ENCODE measurements at places on chromosomes 7 and 10.

DNA sequence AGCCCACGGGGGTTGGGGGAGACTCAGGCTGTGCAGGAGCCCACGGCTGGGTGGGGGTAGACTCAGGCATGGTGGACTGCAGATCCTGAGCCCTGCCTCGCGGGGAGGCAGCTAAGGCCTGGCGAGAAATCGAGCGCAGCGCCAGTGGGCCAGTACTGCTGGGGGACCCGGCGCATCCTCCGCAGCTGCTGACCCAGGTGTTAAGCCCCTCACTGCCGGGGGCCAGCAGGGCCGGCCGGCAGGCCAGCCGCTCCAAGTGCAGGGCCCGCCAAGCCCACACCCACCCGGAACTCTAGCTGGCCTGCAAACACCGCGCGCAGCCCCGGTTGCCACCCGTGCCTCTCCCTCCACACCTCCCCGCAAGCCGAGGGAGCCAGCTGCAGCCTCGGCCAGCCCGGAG lies 33.4 kb downstream of the SP4 start:
- no peak for DNase-seq

DNA sequence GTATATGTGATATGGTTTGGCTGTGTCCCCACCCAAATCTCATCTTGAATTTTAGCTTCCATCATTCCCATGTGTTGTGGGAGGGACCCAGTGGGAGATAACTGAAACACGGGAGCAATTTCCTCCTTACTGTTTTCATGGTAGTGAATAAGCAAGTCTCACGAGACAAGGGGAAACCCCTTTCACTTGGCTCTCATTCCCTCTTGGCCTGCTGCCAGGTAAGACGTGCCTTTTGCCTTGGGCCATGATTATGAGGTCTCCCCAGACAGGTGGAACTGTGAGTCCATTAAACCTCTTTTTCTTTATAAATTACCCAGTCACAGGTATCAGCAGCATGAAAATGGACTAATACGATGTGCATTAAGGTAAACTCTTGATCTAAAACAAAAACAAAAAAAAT lies 357.1 kb upstream of the AOAH start:
- peak; percentile 61 for DNase-seq

DNA sequence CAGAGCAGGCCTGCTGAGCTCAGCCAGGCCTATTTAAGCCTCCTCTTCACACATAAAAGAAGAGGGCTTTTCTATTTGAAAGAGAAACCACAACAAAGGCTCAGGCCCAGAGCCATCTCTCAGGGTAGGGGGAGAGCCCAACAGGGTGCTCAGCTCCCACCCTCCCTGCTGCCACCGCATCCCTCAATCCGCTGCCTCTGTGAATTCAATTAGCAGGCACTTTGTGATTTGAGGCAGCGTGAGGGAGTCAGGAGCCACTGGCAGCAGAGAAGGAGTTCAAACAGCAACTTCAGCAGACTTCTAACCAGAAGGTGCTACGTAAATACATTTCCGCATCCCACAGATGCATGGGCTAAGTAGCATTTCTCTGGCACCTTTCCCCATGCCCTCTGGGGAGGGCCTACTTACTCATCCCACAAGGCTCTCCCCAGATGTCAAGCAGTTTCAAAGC lies 45.2 kb downstream of the LRRC20 start:
- DNase-seq = peak; percentile 6

DNA sequence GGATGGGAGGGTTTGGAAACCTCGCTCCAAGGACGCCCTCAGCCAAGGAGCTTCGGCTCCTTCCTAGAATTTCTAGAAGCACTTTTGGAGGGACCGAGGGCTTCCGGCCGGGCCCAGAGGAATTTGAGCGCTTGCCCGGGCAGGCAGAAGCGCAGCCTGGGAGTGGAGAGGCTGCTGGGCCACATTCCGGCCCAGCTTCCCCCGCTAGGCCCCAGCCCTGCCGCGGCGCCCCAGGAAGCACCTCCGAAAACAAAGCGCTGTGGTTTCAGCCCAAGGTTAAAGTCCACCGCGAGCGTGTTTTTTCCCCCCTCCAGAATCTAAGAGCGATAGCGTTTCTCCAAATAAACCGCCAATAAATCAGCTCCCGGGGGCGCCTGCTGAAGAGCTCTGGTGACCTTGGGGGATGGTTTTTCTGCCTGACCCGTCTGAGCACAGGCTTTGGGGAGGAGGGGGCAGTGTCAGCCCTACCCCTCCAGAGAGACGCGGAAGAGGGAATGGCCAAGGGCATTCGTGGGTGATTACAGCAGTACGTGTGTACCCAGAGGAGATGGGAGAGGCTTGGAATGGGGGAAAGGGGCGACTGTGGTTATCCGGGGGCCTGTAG lies 5.7 kb upstream of the TNRC18 start:
- no peak for DNase-seq

DNA sequence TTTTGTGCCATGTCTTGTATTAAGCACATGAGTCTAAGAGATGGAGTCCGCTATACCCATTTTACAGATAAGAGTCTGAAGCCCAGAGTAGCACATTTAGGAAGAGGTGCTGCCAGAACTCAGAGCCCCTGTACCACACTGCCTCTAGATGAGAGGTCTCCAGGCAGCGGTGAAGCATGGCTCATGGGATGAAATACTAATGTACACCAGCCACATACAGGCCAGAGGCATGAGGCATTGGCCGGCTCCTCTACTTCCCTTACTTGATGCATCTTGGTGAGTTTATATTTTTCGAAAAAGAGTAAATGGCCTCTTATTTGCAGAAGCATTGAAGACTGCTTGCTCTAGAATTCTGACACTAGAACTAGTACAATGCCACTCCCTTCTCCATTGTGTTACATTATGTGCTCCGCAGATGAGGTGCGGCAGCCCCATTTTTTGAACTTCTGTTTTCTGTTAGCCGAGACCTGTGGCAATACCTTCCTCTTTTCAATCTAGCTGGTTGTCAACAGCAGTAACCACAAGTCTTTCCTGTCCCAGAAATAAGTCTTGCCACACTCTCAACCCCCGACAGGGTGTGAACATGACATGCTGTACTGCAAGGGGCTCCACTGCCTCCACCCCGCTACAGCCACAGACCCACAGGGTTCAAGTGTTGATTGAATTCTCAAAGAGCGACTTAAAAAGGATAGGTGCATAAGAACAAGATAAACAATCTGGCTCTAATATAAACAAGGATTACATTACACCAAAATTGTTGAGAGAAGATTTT lies 145.3 kb downstream of the CELF2 start:
- no peak for DNase-seq

DNA sequence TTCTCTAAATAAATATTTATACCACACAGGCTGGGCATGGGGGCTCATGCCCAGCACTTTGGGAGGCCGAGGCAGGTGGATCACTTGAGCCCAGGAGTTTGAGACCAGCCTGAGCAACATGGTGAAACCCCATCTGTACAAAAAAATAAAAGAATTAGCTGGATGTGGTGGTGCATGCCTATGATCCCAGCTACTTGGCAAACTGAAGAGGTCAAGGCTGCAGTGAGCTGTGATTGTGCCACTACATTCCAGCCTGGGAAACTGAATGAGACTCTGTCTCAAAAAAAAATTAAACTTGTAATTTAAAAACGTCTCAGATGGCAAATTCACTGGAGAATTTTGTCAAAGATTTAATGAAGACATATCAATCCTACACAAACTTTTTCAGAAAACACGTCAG lies 277.6 kb upstream of the BMPER start:
- no peak for DNase-seq

DNA sequence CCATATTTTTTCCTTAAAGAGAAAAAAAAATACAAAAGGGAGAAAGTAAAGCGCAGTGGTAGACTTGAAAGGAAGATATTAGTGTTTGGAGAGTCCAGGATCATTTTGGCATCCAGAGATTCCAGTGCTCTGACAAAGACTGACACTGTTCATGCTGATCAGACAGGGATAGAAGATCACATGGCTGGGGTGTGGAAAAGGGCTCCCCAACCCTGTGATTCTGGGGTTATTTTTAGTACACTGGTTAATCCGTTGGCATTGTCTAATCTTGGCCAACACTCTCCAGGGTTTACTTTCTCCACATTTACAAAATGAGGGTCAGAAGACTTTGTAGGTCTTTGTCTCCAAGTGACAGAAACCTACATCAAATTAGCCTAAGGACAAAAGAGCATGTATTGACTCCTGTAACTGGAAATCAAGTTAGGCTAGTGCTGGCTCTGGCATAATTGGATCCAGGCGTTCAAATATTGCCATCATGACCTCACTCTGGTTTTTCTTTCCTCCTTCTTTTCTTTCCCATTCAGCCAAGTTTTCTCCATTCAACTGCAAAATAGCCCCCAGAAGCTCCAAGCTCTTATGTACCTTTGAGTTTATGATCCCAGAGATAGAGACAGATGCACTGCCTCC lies 181.6 kb downstream of the PHTF2 start:
- DNase-seq = no peak

GRCh38 chr7:112533591-112533990 lies 52.8 kb downstream of the LSMEM1 start:
- no peak for DNase-seq

GRCh38 chr10:97593421-97593820 lies 3.9 kb downstream of the C10orf62 start:
- no peak for DNase-seq

DNA sequence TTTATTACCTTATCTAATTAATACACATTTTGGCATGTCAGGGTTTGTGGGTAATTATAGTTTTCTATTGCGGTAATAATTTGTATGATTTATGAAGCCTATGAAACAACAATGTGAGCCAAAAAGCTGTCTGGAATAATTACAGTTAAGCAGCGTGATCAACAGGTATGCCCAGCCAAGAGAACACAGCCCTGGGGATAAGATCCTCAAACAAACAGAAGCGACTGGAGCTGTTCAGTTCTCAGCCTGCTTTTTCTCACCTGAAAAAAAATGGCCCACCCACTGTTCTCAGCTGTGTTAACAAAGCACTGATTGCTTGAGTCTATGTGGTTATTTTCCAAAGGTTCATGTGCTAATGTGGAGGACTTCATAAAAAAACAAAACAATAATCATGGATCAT lies 855.8 kb downstream of the GATA3 start:
- peak; percentile 66 for DNase-seq

DNA sequence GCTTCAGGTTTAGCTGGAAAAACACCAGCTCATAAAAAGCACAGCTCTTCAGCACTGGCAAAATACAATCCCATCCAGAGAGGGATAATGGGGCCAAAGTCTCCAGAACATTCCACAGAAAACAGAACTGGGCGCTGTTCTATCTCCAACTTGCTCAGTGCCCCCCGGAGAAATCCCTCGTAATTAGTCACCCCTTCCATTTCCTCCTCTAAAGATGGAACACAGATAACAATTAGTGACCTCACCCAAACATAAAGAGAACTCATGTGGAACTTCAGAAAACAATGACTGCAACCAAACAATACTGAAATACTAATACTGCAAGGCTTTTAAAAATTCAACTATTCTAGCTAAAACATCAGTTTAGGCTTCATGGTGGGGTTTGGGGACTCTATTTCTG lies 46.3 kb downstream of the KIAA1549 start:
- DNase-seq = no peak

DNA sequence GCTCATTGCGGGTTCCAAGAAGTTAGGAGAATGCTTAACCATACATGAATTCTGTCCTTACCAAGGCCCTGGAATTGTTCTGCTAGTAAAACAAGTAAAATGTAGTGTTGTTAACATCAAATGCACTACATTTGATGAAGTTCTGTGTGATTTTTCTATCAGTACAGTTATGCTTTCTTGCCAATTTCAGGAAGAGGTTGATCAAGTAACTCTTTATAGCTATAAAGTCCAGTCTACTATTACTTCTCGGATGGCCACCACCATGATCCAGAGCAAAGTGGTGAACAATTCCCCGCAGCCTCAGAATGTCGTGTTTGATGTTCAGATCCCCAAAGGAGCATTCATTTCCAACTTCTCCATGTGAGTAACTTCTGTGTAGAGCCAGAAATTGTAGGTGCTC lies 5.7 kb downstream of the ITIH2 start:
- DNase-seq = no peak

- no peak for DNase-seq
These were observed 1.6 kb downstream of the SAMD9L start for GRCh38 chr7:93146472-93147141.

GRCh38 chr10:14327527-14327926 lies 3.2 kb downstream of the FRMD4A start:
- no peak for DNase-seq

GRCh38 chr7:158446706-158447105 lies 140.9 kb downstream of the PTPRN2 start:
- no peak for DNase-seq

DNA sequence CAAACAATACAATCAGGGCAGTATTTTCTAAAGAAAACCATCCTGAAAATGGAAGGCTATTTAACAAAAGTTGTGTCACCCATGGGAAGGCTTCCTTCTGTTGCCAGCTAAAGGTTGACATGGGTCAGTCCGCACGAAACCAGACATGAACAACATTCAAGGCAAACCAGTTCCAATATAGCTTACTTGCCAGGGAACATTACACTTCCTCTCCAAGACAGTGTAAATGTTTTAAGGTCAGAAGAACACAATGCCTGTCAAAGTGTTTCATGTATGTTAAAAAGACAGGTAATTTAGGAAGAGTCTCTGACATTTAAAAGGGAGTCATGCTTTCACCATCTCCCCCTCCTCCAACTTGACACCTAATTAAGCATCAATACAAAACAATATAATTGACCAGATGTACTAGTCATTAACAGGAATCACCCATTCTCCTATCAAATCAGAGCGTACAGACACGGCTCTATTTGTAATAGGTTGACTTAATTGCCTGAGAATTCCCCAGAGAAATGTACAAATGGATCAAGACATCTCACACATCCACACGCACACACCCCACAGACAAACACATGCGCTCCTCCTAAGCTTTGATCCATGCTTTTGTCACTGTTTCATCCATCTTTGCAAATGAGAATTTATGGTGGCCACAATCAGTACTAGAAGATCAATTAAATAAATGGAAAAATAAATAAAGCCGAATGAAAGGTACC lies 69.5 kb downstream of the CACNA2D1 start:
- DNase-seq = peak; percentile 72

- DNase-seq = no peak
These were observed 160.6 kb downstream of the DNAJB6 start for GRCh38 chr7:157497367-157497743.

DNA sequence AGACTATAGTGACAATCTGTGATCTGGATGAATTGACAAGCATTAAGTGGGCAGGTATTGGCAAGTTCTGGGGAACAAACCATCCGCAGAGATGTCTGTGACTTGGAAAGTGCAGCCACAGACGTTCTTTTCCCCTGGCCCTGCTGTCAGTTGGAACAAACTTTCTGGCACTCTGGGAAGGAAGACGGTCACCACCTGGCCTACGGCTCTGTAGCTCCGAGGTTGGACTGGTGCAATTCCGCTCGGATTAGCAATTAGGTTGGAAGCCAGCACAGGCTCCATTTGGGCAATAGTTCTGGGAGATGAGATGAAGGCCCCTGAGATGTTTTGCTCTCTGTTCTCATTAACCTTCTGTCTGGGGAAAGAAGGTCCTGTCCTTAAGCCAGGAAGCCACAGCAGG lies 437.5 kb downstream of the CALN1 start:
- DNase-seq = no peak

- peak; percentile 59 for DNase-seq
These were observed 355.2 kb upstream of the LRGUK start for GRCh38 chr7:133771788-133772419.

DNA sequence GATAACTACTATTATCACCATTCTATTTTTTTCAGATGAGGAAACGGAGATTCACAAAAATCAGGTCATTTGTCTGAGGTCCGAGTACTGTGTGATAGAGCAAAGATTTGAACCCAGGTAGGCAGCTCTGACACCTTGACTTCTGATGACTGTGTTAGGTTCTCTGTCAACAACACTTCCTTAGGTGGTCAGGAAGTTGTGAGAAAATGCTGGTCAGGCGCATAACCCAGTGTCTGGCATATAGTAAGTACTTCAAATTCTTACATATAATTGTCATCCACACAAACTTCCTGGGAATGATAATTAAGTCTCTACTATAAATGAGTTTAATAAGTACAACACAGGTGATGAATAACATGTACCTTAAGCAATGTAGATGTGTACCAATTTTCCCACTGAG lies 381.5 kb downstream of the NEBL start:
- DNase-seq = no peak

Measured in NCI-H2081 (cell line).